ENCODE measurements at places on chromosomes 13 and 19.

DNA sequence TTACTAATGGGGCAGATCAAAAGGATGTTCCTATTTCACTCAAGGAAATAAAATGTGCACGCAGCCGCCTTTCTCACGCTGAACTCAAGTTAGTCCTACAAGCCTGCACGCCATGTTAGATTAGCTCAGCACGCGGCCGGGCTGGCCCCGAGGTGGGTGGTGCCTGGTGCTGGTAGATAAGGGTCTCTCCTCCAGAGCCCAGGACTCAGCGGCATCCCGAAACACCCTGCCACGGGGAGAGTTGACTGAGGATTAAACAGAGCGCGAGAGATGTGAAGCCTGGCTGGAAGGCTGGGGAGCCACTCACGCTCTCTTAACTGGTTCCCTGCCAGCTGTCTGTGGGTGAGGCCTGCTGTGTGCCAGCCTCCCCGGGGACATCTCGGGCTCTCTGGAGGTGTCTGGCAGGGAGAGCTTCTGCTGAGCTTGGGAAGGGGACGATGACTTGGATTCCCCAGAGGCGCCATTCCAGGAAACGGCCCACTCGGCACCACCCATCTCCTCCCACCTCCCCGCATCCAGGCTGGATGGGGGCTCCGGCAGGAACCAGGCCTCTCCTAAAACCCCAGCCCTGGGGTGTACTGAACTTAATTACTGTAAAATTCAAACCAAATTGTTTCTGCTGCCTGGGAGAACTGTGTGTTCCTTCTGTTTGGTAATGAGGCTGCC lies 122.2 kb downstream of the KDM4B start:
- DNase-seq, result no peak

DNA sequence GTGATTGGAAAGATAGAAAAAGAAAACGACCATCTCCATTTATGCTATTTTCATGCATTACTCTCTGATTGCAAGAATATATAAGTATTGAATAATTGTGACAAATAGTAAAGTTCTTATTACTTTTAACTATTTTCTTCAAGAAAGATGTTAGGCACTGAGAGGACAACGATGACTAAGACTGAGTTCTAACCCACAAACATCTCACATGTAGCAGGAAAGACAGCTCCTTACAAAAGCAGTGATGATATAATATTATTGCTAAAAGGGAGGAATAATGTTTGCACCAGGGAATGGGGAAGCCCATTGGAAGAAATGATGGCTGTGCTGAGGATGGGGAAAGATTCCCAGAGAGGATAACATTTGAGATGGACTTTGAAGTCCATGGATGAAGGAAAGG lies 22.6 kb downstream of the RXFP2 start:
- DNase-seq, result no peak

DNA sequence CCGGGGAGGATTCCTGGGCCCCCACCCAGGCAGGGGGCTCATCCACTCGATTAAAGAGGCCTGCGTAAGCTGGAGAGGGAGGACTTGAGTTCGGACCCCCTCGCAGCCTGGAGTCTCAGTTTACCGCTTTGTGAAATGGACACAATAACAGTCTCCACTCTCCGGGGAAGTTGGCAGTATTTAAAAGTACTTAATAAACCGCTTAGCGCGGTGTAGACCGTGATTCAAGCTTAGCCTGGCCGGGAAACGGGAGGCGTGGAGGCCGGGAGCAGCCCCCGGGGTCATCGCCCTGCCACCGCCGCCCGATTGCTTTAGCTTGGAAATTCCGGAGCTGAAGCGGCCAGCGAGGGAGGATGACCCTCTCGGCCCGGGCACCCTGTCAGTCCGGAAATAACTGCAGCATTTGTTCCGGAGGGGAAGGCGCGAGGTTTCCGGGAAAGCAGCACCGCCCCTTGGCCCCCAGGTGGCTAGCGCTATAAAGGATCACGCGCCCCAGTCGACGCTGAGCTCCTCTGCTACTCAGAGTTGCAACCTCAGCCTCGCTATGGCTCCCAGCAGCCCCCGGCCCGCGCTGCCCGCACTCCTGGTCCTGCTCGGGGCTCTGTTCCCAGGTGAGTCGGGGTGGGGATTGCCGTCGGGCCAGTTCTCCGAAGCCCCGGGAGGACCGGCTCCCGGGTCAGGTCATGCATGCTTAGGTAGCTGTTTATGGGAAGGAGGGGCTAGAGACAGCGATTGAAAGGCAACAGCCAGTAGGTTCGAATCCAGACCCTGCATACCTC lies at the start of gene ICAM1:
TSS of gene ICAM1 (plus strand) at position 505 of the 779 bp plus-strand sequence. CDS start at position 545, 40 bp downstream.
- no peak for DNase-seq

DNA sequence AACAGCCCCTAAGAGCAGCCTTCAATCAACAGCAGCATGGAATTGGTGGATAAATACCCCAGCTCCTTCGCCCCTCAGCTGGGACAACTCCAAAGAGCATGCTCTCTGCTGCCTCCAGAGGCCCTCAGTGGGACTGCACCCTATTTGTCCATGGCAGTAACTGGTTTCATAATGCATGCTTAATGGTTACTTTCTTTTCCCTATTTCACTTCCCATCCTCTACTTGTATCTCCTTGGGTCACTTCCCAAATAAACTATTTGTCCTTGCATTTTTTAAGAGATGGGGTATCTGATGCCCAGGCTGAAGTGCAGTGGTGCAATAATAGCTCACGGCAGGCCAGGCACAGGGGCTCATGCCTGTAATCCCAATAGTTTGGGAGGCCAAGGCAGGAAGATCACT lies 13.5 kb upstream of the TPM4 start:
- no peak for DNase-seq

DNA sequence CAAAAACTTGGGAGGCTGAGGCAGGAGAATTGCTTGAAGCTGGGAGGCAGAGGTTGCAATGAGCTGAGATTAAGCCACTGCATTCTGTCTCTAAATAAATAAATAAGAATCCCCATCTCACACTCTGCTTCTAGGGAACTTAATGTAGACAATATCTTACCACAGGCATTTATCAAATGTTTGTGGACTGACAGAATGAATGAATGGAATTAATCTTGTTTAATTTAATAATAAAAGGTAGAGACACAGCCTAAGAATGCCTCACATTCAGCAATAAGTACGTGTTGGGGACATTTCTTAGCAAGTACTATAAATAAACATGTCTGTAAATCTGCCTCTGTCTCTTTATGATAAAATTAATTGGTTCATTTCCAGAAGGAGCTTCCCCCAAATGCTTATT lies 36.2 kb upstream of the RBM26 start:
- no peak for DNase-seq

DNA sequence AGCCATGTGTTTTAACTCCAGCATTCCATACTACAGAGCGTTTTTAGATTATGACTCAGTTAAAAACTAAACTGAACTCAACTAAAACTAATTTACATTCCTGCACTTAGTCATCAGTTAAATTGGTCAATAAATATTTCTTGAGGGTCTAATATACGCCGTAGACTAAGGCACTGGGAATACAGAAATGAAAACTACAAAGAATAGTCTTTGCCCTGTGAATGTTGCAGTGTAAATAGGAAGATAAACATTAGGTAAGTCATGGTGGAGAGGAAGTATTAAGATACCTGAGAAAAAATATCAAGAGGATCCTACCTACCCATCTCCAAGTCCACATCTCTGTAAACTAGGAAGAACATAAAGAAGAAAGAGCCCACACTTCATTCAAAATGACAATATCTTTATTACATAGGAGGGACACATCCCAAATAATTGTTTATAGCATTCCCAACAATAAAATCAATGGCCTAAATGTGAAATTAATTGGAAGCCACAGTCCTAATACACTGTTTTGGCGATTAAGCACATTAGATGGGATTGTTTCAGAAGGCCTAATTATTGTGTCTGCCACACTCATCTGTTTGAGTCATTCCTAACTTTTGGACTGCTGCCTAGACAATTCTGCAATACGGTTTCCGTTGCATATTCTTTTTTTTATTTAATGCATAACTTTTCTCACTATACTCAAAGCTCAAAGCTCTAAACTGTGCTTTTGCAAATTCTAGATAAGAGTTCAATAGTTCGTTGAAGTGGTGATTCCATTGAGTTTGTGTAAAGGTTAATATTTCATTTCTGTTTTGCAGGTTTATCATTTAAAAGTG lies 52.9 kb downstream of the MBNL2 start:
- no peak for DNase-seq

- DNase-seq, result no peak
These were observed 13.5 kb downstream of the KCTD12 start for GRCh38 chr13:76872675-76873074.

DNA sequence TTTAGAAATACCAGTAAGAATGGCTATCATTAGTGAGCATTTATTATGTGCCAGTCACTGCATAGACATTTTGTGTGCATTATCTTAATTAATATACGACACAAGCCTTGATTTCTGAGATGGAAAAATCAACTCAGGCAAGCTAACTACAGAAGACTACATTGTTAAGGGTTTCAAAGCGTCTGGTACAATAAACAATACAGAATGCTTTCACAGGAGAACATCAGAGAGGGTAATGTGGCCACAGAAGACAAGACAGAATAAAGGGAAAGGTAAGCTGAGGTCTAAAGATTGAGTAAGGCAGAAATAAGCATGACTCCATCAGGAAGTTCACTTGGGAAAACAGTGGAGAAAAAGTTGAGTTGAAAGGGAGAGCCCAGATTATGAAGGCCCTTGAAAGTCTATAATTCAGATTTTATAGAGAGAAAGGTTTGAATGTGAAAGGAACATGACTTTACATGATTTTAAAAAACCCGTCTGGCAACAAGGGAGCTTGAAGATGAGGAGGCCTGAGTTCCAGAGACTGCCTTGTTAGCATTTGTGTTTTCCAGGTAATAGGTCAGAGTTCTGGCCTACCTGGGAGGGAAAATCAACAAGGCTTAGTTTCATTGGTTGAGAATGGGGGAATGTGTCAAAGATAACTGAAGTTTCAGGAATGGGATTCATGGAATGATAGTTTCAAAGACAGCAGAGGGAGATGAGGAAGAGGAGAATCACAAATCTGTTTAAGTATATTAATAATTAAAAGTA lies 1.8 kb upstream of the MBNL2 start:
- no peak for DNase-seq

- DNase-seq, result no peak
These were observed 59.2 kb downstream of the EDNRB start for GRCh38 chr13:77859450-77859849.

- DNase-seq, result no peak
These were observed 26.1 kb upstream of the NDUFS7 start for GRCh38 chr19:1357531-1358109.

GRCh38 chr13:97250560-97250959 lies 28.4 kb downstream of the MBNL2 start:
- no peak for DNase-seq

GRCh38 chr13:33110386-33110712 lies 94.1 kb downstream of the KL start:
- no peak for DNase-seq

DNA sequence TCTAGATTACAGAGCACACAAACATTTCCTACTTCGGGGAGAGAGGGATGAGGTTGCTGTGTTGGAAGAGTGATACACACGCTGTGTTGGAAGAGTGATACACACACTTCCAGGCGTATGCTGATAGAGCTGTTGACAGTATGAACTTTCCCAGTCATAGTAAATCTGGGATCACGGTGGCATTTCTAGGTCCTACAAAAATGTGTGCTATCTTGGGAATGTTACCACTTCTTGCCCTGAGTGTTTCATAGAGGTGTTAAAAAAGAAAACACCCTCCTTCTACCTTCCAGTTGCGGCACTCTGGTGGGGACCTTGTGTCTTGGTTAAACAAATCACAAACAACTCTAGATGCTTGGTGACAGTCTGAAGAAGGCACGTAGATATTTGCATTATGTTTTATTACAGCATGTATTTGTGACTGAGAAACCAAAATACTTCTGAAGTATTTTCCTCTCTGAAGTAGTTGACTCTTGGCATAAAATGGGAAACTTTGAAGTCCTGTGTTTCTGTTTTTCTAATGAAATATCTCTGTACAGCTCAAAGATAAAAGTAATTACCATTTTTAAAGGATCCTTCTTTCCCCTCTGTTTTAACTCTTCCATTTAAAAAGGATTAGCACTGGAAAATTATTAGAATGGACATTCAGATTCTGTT lies 52.5 kb downstream of the ARHGAP35 start:
- DNase-seq, result no peak

GRCh38 chr19:50893047-50893736 lies 18.0 kb downstream of the KLK4 start:
- no peak for DNase-seq

GRCh38 chr13:32031025-32031814 lies at the start of gene FRY:
Gene FRY, plus strand, starts transcription at chr13:32031774. Its CDS starts 22 bp downstream, at chr13:32031796.
- no peak for DNase-seq

GRCh38 chr19:13097463-13098258 lies 5.0 kb downstream of the LYL1 start:
- no peak for DNase-seq

DNA sequence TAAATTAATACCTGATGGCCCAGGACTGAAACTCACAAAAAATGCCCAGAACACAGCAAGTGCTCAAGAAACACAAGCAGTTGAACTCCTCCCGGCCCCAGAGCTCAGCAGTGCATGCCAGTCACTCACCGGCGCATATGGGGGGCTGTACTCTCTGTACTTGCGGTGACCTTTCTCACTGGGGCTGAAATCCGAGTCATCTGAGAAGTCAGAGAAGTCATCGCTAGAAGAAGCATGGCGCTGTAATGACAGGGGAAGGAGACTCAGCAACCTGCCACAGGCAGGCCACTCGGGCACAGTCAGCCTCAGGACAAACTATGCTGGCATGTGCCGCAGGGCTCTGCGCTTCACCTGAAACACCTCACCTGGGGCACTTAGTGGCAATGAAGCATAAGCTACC lies 19.7 kb downstream of the ZC3H4 start:
- no peak for DNase-seq

GRCh38 chr13:42327725-42328124 lies 55.8 kb downstream of the AKAP11 start:
- DNase-seq, result no peak

DNA sequence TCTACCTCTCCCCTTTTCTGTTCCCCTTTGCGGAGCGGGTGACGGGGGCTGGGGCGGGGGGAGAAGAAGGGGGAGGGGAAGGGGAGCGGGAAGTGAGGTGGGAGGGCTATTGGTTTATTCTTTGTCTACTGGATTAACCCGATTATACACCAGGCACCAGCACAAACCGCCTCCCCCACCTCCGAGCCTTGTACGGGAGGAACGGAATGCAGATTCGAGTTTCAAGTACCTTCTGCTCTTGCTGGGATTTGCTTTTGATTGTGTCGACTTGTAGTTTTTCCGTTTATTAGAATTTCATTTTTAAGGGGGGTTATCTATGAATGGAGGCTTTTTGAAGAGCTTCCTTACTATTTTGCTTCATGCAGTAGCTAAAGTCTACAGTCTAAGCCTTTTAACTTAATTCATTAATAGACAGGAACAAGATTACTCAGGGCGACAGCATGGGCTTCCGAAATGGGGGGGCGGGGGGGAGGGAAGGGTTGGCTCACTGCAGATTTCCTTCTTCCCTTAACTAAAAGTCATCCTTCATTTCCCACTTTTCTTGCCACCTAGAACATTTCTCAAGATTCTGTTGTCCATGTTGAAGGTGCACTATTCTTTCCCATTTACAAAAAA lies 937 bp upstream of the SPRY2 start:
- no peak for DNase-seq

- no peak for DNase-seq
These were observed 5.5 kb upstream of the SULT2A1 start for GRCh38 chr19:47891622-47891922.

GRCh38 chr19:1582201-1582600 lies 10.5 kb downstream of the MBD3 start:
- DNase-seq, result no peak
